ENCODE measurements at places on chromosomes 16 and 17.

GRCh38 chr17:55402374-55402773 is 19.3 kb downstream of the MMD start:
- no peak for DNase-seq

GRCh38 chr16:73143576-73144422 is 95.9 kb upstream of the ZFHX3 start:
- no peak for DNase-seq

DNA sequence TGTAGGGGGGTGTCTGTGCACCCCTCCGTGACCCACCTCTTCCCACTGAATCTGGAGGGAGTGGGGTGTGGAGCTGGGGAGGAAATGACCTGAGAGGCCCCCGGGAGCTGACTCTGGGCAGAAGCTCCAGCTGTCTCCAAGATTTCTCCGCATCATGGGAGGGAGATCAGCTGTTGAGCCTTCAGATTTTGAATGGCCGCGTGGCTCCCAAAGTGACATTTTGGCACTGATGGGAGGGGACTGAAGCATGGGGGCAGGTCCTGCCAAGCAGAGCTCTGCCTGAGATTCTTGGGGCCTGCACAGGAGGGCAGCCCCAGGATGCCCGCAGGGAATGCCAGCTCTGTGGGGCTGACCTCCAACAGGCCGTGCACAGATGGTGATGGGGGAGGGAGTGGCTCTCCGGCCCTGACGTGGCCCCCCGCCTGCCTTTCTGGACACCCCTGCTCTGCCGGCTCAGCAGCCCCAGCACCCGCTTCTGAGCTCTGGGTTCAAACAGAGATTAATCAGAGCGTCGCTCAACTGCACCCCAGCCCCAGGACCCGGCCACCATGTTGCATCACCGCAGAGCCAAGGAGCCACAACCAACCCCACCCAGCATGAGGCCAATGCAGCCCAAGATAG is 25.3 kb upstream of the UBE2I start:
- no peak for DNase-seq

GRCh38 chr16:78386557-78387324 is 287.3 kb downstream of the WWOX start:
- no peak for DNase-seq

- DNase-seq, result no peak
Measured at GRCh38 chr17:27821318-27821717, 21.0 kb upstream of the NOS2 start.

DNA sequence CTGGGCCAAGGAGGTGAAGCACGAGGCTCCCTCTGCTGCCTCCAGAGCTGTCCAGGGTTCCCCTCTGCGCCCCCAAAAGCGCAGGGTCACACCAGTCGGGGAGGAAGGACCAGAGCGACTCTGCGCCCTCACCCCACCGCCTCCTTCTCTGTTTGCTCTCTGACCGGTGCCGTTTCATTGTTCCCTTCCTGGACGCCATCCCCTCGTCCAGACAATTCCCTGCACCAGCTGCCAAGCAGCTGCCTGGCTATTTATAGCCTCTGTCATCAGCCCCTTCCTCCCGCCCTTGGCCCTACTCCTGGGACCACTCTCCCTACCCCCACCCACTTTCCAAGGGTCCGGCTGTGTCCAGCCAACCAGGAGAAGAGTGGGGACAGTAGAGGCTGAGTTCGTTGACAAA is 68.8 kb upstream of the CREBBP start:
- no peak for DNase-seq

GRCh38 chr17:28657756-28658155 is 4.0 kb downstream of the SDF2 start:
- no peak for DNase-seq

GRCh38 chr17:10762037-10762436 is 32.2 kb upstream of the TMEM220 start:
- no peak for DNase-seq

GRCh38 chr17:76082326-76083251 is 3.6 kb downstream of the ZACN start:
- no peak for DNase-seq
